ENCODE measurements at places on chromosomes 2 and 18.

- DNase-seq: peak; percentile 67
Observed at GRCh38 chr2:43225788-43226557, 433 bp downstream of the ZFP36L2 start.

GRCh38 chr2:212136216-212136795, 402.3 kb downstream of the ERBB4 start:
- DNase-seq: no peak

DNA sequence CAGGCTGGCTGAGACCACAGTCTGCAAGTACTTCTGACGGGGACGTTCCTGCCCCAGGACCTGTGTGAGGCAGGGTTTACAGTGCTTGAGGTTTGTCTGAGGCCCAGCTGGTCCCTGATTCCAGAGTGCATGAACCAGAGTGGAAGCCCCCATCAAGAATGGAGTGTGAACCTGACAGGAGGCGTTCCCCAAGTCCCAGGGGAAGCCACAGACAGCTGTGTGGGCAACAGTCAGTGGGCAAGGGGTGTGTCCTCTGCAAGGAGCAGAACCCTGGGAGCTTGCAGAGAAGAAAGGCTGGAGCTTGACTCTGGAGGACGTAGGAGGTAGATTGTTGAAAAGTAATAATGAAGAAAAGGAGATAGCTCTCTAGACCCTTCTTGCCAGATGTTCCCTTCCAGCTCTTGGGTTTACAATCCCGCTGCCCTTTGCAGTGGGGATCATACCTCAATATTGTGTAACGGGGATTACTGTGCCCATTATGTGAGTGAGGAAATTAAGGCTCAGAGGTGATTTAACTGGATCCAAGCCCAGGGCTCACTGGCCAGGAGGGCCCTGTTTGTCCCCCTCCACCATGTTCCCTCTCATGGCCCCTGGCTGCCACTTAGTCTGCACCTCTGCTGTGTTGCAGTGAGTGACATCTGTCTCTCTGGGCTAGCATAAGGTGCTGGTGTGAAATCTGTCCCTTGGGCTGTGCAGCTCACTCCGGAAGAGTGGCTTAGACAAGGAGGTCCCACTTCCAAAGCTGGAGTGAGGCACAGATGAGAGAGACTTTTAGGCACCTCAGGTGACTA, 6.2 kb downstream of the DBI start:
- DNase-seq: no peak

- DNase-seq: no peak
Observed at GRCh38 chr18:48947560-48947959, 3.2 kb downstream of the SMAD7 start.

DNA sequence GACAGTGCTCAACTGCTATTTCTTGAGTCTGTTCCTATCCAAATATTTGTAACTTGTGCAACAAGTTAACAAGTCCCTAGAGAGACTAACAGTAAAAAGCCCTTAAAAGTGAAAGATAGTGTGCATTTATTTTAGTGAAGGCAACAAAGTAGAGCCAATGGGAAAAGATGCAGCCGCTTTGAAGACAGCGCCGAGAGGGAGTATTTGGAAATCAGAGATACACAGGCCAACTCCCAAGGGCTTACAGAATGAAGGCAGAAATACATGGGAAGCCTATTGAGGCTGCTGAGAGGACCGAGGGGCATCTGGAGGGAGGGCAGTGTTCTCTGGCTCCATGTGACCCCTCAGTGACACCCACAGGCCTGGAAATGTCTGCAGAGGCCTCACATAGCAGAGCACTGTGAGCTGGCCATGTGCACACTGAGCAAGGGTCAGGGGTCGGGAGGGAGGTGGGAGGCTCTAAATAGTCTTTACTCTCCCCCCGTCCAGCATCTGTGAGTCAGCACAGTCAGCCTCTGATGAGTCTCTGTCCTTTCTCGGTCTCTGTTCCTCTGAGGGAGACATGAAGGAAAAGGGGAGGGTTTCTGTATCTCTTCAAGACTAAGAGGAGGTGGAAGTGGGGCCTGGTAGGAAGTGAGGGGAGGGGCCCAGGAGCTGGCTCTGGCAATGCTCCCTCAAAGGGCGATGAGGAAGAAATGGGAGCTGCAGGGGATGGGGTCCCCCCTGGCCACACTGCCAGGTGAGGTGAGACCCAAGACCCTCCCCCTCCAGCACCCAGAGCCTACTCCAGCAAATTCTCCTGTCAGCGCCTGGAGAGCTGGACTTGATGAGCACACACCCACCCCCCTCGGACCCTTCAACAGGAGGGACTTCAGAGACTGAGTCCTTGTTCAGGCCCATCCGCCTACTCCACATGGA, 133.6 kb downstream of the SP3 start:
- DNase-seq: no peak

DNA sequence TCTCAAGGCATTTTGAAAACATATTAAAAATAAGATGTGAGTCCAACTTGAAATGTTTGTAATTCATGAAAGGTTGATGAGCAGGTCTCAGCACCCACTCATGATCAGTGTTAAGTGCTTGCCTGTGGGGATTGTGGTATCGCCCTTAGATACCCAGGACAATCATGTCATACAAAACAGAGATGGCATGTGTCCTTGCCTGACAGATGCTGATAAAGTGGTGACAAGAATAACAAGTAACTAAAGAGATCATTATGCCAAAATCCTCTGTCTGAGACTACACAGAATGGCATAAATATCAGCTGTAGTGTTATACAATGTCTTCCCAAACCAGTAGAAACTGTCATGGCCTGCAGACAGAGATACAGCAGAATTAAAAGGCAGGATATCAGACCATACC, 930.3 kb downstream of the SUCLG1 start:
- DNase-seq: no peak

DNA sequence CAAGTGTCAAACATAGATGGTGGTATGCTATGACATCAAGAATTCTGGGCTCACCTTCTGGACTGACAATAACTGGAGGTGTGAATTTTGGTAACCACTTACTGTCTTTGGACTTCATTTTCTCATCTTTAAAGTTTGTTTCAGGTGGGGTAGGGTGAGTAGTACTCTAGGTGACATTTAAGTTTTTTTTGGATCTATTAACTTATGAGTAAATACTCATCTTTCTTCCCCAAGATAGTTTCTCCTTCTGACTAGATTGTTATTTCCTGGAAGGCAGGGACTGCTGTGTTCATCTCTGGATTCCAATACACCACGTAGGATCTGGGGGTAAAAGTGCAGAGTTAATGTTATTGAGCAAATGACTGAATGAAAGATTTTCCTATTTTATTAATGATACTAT, 55.9 kb downstream of the ICOS start:
- DNase-seq: no peak

DNA sequence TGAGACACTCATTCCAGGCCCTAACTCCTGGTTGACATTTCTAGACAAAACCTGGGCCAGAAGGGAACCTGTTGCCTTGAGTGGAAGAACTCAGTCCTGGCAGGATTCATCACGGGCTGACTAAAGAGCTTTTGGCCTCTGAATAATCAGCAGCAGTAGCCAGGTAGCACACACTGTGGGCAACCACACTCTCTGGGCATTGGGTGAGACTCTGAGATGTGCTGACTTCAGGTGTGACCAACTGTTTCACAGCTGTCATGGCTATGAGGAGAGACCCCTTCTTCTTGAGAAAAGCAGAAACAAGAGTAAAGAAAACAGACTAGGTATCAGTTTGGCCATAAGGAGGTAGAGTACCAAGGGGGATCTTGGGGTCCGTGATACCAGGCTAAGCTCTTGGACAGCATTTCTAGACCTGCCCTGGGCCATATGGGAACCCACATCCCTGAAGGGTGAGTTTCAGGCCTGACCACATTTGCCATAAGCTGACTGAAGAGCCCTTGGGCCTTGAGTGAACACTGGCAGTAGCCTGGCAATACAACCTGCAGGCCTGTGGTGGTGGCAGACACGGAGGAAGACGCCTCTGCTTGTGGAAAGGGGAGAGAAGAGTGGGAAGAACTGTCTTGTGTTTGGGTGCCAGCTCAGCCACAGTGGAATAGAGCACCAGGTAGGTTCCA, 230.9 kb downstream of the DLGAP1 start:
- no peak for DNase-seq

GRCh38 chr2:186558512-186559276, 31.2 kb upstream of the ITGAV start:
- no peak for DNase-seq

- no peak for DNase-seq
Observed at GRCh38 chr18:62200121-62200914, 13.3 kb downstream of the RELCH start.

- no peak for DNase-seq
Observed at GRCh38 chr2:180669016-180669415, 311.4 kb upstream of the UBE2E3 start.

DNA sequence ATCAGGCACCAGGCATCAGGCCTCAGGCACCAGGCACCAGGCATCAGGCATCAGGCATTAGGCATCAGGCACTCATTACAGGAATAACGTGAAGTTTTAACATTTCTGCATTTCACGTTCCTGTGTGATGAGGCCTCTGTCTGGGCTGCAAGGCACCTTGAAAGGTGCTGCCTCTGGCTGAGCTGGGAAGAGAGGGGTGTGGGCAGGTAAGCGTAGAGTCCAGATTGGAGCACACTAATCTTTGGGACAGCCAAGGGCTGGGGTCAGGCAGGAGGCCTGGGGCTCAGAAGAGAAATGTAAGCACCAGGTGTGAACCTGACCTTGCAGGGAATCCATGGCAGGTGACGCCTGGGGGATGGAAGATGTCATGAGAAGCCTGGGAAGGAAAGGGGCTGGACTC, 25.3 kb upstream of the SNTG2 start:
- DNase-seq: no peak

GRCh38 chr2:217993817-217994463, 8.9 kb downstream of the TNS1 start:
- DNase-seq: peak; percentile 32

DNA sequence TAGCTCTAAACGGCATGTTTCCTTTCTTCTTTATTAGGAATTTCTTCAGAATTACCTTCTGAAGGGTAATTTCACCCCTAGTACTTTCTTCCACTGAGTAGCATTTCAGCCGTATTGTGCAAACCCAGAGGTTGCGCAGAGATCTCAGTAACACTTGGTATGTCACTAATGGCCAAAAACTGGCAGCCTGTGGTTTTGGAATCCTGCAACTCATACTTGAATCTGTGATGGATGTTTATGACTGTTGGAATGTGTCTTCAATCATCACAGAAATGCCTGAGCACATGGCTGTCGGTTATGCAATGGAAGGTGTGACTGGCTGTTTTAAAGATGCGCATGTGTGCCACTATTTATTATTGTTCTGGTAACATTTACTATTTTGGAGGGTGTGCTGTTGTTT, 100.0 kb downstream of the COLEC12 start:
- no peak for DNase-seq

DNA sequence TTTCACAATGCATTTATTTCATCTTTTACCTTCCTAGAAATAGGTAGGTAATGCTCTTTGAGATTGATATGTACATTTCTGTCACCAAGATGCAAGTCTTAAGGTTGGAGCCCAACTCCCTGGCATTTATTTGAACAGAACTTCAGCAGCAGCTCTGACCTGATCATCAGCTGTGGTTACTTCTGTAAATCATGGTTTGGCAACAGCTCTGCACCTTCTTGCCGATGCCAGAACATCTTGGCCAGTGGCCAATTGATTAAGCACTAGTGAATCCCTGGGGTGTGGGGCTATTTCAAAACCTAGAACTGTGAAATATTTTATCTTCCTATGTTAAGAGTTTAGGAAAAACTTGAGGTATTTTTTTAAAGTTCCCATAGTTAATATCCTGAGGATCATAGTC, 124.8 kb upstream of the NYAP2 start:
- no peak for DNase-seq

DNA sequence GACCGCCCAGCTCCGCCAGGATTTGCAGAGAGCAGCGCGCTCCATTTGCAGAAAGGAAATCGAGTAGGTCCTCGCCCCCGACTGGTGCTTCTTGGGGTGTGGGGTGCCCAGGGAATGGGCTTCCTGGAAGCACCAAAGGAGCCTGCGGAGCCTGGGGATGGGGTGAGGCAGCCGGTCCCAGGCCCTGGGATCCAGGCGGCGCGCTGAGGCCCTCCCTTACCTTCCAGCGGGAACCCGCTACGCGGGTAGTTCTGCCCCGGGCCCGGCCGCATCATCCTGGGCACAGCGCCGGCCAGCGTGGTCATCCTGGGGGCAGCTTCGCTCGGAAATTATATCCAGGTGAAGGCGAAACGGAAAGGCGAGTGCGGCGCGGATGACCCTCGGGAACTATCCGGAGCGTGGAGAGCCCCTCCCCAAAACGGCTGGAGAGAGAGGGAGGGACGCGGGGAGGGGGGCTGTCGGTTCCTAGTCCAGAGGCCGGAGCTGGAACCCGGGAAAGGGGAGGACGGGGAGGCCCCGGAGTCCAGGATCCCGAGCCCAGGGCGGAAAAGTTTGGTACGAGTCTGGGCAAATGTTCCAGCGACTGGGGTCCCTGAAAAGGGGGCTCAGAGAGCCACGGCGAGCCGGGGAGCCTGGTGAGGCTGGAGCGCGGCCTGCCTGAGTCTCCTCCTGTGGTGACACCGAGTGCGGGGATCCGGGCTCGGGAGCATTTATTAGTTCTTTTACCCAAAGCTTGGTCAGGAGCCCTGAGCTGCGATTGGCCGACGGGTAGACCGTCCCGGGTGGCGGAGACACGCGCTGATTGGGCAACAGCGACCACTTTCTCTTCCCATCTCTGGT, at the start of gene PAX3:
PAX3 (minus strand) TSS at position 688 of the 840 bp plus-strand sequence; CDS start at position 305, 383 bp downstream.
- DNase-seq: no peak

- no peak for DNase-seq
Observed at GRCh38 chr2:109497463-109497862, 116.3 kb downstream of the SEPTIN10 start.

GRCh38 chr18:59229701-59230443, 9.9 kb downstream of the GRP start:
- no peak for DNase-seq

GRCh38 chr2:171788316-171788993, 101.2 kb downstream of the DYNC1I2 start:
- DNase-seq: no peak

DNA sequence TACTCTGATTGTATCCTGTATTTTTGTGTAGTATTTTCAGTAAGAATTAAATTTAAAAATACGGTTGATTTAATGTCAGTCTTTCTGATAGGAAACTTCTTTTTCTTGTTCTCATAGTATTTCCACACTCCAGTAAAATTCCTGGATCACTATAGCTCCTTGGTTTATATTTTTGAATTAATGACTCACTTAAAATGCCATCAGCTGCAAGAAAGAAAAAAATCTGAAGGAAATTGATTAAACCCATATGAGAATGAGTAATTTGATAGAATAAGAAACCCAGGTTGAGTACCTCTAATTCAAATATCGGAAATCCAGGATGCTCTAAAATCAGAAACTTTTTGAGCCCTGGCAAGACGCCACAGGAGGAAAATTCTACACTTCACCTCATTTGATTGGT, 186.8 kb upstream of the RND3 start:
- no peak for DNase-seq
